ENCODE measurements at places on chromosomes 13 and 19.
A peak's percentile ranks its signal among the peaks of the same experiment; 100 is the strongest.

DNA sequence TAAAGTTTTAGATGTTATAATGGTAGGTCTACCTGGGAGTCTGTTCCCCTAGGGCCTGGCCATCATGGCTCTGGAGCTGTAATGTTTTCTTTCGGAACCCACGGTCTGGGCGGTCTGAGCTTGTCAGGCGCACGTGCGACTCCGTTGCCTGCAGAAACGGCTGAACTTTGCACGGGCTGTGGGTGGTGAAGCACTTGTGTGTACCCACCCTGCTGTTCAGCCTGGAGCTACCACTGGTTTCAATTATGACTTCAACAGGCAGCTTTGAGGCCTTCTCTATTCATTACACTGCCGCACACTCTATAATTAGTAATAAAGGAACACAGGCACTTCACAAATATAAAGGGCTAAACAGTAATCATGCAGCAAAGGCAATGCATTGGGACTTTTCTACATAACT is 6.0 kb downstream of the PCDH8 start:
- DNase-seq, result no peak

DNA sequence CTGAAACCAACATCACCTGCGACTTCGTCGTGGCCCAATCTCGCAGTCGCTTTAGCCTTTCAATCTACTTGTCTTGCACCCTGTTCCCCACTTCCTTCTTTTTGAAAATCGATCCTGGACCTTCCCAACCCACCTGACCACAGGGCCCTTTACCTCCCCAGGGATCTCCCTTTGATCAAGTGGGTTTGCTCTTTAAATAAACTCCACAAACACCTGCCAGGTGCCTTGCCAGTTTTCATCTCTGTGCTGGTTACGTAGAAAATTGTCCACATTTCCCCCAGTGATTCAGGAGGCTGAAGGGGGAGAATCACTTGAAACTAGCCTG is 14.5 kb upstream of the RAB20 start:
- DNase-seq, result no peak

DNA sequence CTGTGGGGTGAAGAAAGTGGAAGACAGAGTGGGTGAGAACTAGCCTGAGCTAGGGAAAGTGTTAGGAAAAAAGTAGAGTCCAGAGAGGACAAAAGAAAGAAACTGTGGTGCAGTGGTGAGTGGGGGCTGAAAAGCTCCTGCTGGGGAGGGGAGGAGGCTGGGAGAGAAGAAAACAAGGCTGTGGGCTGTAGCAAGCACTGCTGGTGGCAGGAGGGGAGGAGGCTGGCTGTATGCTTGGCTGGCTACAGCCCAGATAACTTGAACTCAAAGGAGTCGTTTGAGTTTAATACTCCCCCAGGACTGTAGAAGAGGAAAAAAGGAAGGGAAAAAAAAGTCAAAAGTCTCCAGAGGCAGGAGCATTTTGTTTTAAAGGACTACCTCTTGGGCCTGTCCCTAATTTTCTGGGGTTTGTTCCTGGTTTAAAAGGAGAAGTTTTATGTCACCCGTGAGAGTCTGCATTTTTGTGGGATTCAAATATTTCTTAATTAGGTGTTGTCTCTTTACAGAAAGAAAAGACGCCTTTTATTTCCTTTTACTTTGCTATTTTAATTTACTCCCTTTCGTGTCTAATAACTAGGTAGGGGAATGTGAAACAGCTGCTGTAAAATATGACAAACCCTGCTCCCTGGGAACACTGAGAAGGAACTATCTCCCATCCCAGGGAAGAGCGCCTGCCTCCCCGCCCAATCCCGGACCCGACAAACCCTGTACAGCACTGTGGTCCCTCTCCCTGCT is 21.7 kb downstream of the ZIC5 start:
- DNase-seq, result no peak

- DNase-seq, result no peak
Observed at GRCh38 chr19:55958356-55958755, 10.7 kb downstream of the NLRP8 start.

DNA sequence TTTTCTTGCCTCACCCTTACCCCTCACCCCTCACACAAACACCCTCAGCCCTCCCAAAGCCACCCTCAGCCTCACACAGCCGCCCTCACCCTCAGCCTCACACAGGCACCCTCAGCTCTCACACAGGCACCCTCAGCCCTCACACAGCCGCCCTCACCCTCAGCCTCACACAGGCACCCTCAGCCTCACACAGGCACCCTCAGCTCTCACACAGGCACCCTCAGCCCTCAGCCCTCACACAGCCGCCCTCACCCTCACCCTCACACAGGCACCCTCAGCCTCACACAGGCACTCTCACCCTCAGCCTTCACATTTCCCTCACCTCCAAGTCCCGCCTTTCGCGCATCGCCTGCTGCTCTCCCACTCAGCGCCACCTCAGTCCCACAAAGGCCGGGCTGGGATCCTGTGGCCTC is 287 bp upstream of the ZSCAN22 start:
- no peak for DNase-seq

GRCh38 chr13:95926231-95926630 is 127.0 kb downstream of the UGGT2 start:
- peak; percentile 54 for DNase-seq

- peak; percentile 93 for DNase-seq
Observed at GRCh38 chr19:16324384-16325160, at the start of gene KLF2. TSS of gene KLF2 (plus strand) at chr19:16324826. CDS start at chr19:16324924, 98 bp downstream.

Measured in fibroblast of villous mesenchyme (primary cell).